Astrocyte (in vitro differentiated cells and primary cell): ENCODE measurements at places on chromosomes 7 and 10. TPM values are rescaled to one million over a fixed set of nuclear protein-coding genes. Genes with fewer than 3 reads are reported as not detected.

- DNase-seq = peak; percentile 20
Observed at GRCh38 chr10:52779541-52780390, 7.2 kb upstream of the MBL2 start.

- no peak for DNase-seq
Observed at GRCh38 chr10:123663522-123663921, 2.6 kb upstream of the GPR26 start.

DNA sequence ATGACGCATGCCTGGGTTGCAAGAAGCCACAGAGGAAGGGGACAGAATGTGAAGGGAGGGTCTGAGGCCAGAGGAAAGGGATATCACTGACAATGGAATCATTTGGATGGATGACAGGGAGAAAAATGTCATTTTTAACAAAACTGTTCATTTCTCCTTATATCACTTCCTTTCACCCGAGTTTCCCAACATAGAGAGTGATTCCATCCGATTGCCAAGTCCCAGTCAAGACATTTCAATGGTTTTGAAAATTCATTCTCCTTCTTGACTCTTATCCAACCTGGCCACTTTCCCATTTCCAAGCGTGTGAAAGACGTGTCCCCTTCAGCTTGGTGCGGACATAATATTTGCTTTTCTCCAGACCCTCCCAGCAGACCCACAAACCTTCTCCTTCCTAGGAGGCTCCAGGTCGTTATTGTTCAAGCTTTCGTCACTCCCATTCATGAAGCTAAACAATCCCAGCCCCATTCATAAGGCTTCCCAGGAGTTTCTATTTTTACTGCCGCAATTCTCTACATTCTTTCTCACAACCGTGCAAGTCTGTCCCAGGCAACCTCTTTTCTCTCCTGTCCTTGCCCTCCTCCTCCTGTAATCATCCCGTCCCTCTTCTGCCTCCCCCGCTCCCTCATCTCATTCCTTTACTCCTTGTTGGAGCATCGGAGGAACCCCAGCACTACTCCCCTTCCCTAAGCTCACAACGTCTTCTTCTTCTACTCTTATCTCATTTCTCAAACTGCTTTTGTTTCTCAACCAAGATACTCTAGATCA is 301.3 kb upstream of the KLF6 start:
- peak; percentile 43 for DNase-seq

- DNase-seq = no peak
Observed at GRCh38 chr7:128202287-128202957, 38.7 kb upstream of the LEP start.

GRCh38 chr10:3482200-3482993 is 302.6 kb downstream of the KLF6 start:
- DNase-seq = peak; percentile 96

GRCh38 chr10:49153971-49154370 is 20.1 kb upstream of the FAM170B start:
- DNase-seq = peak; percentile 46

The LRRC4 gene
- 4.4 and 4.5 TPM in 2 replicates for total RNA-seq

The CCDC3 gene
- 25.8 and 52.1 TPM in 2 replicates for total RNA-seq

The ADCY1 gene
- 1.2 and 1.6 TPM in 2 replicates for total RNA-seq
